ENCODE measurements at places on chromosomes 11 and 22.
A peak's percentile ranks its signal among the peaks of the same experiment; 100 is the strongest.

GRCh38 chr11:12430351-12430750 lies 53.0 kb downstream of the PARVA start:
- DNase-seq, result no peak

DNA sequence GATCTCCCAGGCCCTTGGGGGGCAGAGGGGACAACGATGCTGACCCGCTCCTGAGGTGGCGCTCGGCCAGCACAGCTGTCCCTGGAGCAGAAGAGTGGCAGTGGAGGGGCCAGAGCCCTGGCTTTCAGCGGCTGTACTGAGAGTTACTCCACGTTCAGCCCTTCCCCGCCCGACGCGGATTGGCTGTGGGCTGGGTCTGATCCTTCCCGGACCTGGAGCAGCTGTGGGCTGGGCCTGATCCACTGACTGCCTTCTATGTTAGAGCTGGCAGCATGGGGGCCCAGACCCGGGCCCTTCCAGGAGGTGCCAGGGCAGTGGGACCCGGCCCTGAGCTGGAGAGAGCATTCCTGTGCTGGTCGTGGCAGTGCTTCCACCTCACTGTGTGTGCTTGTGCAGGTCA lies 27.8 kb downstream of the YWHAH start:
- no peak for DNase-seq

DNA sequence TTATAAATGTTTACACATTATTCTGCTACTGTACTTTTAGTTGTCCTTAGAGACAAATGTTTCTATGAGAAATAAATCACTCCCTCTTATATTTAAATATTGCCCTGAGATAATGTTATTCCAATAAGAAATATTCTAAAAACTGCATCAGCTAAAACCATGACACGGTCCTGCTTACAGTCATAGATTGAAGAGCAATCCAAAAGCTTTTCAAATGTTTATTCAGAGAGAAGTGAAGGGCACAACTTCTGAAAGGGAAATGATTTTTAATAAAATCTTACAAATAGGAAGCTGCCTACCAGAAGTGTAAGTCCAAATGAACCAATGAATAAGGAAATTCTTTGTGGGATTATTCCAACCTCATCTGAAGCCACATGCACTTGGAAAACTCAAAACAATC lies 49.2 kb downstream of the STK33 start:
- no peak for DNase-seq

GRCh38 chr11:78646564-78647185 lies 72.0 kb upstream of the NARS2 start:
- peak; percentile 66 for DNase-seq

DNA sequence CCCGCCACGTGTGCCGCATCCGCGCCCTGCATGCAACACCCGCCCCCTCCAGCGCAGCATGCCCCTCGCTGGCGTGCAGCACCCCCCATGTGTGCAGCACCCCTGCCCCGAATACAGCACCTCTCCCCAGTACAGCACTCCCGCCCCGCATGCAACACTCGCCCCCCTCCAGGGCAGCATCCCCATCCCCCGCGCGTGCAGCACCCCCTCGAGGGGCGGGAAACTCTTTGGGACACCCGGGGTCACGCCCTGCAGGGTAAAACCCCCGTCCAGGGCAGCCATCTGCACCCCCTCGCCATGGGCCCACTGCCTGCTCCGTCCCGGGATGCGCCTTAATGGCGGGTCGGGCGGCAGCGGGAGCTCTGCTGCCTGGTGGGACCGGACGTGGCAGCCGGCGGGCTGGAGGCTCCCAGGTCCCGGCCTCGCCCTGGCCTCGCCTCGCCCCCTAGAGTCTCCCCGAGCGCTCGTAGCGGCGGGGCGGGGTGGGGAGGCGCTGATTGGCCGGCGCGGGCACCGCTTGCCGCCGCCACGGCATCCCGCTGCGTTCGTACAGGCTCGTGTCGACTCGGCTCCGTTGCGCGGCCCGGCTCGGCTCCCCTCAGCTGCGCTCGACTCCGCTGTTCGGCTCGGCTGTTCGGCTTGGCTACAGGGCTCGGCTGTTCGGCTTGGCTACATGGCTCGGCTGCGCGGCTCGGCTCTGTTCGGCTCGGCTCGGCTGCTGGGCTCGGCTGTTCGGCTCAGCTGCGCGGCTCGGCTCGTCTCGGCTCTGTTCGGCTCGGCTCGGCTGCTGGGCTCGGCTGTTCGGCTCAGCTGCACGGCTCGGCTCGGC lies 417 bp upstream of the BRSK2 start:
- DNase-seq, result peak; percentile 98

DNA sequence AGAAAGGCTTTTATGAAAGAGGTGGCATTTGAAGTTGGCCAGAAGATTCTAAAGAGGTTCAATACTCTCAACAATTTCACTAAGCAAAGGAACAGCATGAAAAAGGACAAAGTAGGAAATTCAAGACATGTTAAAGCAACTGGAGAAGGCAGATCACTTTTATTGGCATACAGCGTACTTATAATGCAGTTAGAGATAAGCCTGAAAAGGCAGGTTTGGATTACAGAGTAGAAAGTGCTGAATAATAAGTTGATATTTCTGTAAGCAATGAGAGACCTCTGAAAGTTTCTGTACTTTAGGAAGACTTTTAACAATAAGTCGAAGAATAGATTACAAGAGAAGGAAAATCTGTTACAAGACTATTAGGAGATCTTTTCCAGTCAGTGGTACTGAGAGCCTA lies 25.1 kb downstream of the MTMR2 start:
- DNase-seq, result no peak

- no peak for DNase-seq
Observed at GRCh38 chr11:9138612-9139579, 47.5 kb upstream of the SCUBE2 start.

DNA sequence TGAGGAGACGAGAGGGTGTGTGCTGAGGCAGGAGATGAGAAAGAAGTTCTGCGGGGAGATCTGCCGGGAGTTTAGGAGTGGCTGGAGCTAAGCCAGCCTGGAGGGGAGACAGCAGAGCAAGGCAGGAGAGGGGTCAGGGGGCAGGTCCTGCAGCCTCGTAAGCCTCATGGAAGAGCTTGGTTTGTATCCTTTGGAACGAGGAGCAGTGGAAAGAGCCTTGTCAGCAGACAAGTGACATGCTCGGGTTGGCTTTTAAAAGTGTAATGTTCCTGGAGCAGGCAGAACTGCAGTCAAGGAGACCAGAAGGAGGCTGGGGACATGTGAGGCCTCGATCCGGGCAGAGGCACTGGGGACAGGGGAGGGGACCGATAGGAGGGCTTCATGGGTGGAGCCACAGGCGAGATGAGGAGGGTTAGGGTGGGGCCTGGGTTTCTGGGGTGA lies 21.4 kb upstream of the TUB start:
- no peak for DNase-seq

DNA sequence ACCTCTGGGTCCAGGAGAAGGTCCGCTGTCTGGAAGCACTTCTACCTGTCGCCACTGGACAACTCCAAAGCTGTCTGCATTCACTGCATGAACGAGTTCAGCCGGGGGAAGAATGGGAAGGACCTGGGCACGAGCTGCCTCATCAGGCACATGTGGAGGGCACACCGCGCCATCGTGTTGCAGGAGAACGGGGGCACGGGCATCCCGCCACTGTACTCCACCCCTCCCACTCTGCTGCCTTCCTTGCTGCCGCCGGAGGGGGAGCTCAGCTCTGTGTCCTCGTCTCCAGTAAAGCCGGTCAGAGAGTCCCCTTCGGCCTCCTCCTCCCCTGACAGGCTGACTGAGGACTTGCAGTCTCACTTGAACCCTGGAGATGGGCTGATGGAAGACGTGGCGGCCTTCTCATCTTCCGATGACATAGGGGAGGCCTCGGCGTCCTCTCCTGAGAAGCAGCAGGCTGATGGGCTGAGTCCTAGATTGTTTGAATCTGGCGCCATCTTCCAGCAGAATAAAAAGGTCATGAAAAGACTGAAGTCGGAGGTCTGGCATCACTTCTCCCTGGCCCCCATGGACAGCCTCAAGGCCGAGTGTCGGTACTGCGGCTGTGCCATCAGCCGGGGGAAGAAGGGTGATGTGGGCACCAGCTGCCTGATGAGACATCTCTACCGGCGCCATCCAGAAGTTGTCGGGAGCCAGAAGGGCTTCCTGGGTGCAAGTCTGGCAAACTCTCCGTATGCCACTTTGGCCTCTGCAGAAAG lies 31.0 kb downstream of the ZBED4 start:
- DNase-seq, result no peak

DNA sequence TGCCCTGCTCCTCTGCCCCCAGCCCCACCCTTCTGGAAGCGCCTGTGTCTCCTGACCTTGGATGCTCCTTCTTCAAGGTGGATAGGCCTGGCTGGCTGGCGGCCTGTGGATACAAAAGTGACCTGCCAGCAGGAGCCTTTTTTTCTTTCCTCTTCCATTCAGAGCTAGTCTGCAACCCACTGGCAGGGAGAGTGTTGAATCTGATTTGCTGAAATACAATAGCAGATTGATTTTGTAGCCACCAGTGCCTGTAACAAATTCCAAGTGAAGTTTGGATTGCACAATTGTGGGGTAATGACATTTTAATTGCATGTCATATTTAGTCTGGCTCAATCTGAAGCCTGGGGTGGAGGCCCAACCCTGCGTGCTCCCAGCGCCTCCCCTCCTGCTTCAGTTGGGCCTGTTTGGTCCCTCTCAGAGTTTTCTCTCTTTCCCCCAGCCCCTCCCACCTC lies 97.2 kb downstream of the GRIK4 start:
- DNase-seq, result no peak

DNA sequence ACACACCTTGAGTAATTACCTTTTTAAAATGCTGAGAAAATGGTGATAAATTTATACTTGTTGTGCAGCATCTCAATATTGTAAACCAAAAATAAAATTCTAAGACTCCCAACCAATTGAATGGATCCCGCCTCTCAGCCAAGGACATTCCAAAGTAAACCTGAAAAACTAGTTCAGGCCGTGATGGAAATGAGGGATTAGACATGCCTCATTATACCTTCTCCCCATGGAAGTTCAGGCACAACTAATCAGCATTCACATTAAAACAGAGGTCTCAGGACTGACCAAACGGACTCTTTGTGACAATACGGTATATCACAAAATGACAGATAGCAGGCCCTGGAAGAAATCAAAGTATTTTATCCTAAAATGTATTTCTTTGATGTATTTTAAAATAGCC lies 907.4 kb upstream of the RAG2 start:
- no peak for DNase-seq

GRCh38 chr22:35708917-35709316 lies 8.8 kb upstream of the APOL5 start:
- no peak for DNase-seq

DNA sequence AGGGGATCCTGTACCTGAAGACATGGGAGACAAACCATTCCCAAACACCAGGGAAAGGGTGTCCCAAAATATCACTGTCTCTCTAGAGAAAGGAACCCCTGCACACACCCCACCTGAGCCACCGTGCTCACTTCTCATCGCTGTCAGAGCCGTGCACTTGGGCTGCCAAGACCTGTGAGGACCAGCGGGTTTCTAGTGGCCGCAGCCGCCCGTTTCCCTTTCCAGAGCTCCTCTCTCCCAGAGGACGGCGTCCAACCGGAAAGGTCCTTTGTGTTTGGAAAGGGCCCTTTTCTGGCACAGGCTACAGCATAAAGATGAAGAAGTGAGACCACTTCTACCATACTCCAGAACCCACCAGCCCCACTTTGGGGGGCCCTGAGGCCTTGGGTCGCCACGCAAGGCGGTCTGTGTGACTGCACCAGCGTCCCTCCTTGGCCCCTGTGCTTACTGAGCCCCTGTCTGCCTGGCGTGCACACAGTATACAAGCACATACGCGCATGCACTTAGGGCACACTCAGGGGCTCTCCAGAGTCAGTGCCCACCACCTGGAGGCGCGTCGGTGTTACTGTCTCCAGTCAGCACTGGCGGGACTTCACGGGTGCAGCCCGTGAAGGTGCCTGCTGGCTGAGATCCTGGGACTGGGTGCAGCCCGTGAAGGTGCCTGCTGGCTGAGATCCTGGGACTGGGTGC lies 381.8 kb downstream of the TBC1D22A start:
- no peak for DNase-seq

DNA sequence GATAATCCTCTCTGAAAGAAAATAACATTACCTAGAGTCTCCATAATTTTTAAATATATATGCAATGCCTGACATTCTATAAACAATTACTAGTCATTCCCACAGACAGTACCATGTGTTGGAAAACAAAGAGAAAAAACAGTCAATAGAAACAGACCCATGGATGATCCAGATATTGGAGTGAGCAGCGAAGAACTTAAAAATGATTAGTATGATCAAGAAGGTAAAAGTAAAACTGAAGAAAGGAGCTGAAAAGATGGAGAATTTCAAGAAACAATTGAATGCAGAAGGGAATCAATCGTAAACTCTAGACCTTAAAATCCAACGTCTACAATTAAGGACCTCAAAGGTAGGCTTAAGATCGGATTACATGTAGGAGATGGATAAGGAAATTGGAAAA lies 330.6 kb downstream of the SHANK2 start:
- no peak for DNase-seq

DNA sequence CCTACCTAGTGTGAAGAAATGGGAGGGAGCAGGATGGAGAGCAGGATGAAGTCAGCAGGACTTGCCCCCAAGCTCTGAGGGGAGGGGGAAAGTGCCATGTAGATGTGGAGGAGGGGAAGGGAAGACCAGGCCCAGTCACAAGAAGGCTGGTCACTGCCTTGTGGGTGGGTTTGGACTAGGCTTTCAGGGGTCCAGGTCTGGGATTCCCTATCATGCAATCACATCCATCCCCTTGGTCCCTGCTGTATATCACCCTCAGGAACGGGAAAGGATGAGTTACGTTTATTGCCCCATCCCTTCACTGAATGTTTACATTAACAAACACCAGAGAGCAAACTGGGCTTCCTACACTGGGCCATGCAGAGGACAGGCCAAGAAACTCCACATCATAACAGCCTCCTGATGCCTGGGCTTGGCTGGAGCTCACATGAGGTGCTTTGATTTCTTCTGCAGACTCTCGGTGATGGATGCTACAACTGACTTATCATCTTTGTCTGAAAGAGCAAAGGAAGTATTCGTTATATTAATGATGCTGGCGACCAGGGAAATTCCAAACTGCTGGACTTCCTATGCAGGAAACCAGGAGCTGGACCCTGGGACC lies 5.6 kb downstream of the TMEM86A start:
- no peak for DNase-seq

DNA sequence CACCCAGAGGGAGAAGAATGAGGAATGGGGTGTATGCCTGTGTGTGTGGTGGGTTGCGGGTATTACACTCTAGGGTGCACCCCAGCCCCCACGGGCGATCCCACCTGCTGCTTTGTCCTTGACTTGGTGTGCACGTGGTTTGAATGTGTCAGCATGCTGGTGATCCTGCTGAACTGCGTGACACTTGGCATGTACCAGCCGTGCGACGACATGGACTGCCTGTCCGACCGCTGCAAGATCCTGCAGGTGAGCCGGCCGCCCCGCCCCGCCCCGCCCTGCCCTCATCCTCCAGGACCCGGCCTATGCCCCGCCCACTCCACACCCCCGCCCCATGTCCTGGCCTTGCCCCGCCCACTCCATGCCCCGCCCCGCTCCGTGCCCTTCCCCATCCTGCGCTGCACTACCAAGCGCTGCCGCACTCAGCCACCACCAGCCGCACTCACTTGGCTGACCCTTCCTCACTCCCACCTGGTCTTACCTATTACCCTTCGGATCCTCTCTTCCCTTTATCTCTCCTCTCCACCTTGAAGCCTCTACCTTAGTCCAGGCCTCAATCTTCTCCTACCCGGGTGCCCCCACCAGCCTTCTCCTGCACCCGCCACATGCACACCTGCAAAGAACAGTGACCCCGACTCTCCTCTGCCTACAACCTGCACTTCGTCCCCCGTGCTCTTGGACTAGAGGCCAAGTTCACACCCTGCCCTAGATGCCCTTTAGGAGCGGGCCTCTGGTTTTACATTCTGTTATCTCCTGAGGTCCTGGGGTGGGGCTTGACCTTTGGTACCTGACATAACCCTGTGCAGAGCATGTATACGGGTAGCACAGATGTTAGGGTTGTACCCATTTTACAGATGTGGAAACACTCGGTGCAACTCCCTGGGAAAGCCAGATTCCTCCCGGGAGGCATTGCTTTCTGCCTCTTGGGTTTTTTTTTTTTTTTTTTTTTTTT lies 27.7 kb downstream of the CACNA1I start:
- peak; percentile 80 for DNase-seq

Measured in CD4-positive, alpha-beta T cell treated with Interferon alpha-2 for 1 hour (primary cell).